Non-pigmented ciliary epithelial cell (primary cell): ENCODE measurements at places on chromosomes 5 and 9.

DNA sequence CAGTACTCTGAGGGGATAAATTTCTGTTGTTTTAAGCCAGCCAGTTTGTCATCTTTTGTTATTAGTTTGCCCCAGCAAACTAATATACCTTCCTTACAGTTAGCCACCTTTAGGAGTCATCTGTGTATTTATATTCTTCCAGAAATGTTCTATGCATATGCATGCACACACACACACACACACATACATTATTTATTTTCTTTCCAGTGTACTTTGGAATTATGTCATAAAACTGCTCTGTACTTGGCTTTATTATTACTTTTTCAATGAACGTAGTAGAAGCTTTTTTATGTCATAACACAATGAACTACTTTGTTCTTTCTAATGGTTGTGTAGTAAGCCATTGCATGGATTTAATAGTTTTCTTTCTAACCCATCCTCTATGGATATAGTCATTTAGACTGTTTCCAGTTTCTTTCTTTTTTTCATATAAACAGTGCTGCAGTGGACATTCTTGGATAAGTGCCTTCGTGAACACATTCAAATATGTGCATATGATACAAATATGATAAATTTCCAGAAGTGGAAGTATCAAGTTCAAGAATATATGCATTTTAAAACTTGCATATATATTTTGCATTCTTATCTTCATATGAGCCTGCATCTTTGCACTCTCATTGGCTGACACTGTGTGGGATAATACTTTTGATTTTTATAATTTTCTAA lies 26.6 kb upstream of the DAB2 start:
- no peak for DNase-seq

DNA sequence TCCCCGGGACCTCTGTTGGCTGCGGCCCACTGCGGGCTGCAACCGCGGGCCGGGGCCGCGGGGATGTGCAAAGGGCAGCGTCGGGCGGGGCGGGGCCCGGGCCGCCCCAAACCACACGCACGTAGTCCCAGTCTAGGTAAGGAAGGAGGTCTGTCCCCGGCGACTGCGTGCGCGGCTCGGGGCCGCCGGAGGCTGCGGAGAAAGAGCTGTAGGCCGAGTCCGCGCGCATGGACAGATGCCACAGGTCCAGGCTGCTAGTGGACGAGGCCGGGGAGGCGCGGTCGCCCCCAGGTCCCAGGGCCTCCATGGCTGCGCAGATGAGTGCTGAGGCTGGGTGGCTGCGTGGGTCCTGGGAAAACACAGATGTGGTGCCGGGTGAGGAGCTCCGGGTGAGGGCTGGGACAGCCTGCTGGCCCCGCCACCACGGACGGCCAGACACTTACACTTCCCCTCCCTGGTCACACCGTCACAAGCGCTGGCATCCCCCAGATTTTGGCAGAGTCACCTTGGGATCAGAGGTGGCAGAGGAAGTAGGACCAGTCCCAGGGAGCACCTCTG lies 4.5 kb downstream of the SHROOM1 start:
- DNase-seq, result no peak

GRCh38 chr5:171484460-171484899 lies 65.0 kb downstream of the FGF18 start:
- no peak for DNase-seq

GRCh38 chr5:141686648-141687416 lies 4.8 kb upstream of the ARAP3 start:
- DNase-seq, result no peak

- no peak for DNase-seq
Observed at GRCh38 chr9:124281931-124282371, 24.2 kb downstream of the NEK6 start.

DNA sequence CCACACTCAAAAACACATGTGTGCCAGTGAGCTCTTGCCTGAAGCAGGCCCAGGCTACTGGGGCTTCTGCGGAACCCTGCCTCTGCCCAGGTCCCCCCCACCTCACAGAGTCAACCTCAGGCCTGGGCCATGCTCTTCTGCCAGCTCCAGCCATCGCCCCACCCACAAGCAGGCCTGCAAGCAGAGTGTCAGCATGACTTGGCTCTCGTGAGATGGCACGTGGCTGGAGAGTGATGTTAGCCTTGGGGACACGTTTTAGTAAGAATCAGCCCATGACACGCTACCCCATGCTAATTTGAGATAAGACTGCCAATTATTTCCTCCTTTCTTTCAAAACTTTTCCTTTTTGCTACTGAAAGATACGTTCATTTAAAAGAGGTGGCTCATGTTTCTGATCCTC lies 351.7 kb downstream of the IRX2 start:
- no peak for DNase-seq

DNA sequence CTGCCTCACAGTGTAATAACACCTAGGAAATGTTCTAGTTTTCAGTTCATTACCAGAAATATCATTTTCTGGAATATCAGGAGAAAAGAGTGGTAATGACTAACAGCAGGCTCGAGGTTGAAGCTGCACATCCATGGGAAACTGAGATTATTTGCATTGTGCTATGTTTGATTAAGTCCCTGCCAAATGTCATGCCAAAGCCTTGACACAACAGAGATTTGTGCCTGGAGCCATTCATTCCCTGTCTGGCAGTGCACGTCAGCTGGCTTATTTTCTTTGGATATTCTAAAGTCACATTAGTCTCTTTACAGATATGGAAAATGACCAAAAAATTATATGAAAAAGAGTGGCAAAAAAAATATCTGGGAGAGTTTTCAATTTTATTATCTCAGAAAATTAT lies 848.0 kb downstream of the PTPRD start:
- DNase-seq, result no peak

DNA sequence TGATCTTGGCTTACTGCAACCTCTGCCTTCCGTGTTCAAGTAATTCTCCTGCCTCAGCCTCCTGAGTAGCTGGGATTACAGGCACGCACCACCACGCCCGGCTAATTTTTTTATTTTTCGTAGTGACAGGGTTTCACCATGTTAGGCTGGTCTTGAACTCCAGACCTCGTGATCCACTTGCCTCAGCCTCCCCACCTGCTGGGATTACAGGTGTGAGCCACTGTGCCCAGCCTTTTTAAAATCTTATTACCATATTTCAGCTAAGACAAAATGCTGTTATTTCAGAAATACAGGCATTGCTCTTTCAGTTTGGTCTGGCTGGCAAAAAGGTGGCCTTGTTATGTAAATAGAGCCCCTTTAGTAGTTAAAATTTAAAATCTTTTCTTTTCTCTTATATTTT lies 46.9 kb upstream of the GLDC start:
- DNase-seq, result no peak

- no peak for DNase-seq
Observed at GRCh38 chr9:8030095-8030494, 230.5 kb upstream of the DMAC1 start.

DNA sequence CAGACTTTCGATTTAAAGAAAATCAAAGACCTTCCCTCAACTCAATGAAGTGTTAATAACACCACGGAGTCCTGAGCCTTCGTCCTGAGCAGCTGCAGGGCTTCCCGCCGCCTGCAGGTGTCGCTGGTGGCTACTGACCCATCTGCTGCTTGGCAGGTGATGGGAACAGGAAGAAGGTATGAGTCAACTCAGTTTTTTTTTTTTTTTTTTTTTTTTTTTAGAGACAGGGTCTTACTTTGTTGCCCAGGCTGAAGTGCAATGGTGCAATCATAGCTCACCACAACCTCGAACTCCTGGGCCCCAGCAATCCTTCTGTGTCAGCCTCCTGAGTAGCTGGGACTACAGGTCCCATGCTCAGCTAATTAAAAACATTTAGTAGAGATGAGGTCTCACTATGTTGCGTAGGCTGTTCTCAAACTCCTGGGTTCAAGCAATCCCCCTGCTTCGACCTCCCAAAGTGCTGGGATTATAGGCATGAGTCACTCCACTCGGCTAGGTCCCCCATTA lies 185.7 kb upstream of the IL12B start:
- no peak for DNase-seq

- DNase-seq, result no peak
Observed at GRCh38 chr5:10564838-10565784, 1.2 kb downstream of the ANKRD33B start.

- DNase-seq, result no peak
Observed at GRCh38 chr5:172830275-172830799, 3.7 kb upstream of the ERGIC1 start.

GRCh38 chr5:118506217-118506852 lies 482.0 kb downstream of the DTWD2 start:
- no peak for DNase-seq

DNA sequence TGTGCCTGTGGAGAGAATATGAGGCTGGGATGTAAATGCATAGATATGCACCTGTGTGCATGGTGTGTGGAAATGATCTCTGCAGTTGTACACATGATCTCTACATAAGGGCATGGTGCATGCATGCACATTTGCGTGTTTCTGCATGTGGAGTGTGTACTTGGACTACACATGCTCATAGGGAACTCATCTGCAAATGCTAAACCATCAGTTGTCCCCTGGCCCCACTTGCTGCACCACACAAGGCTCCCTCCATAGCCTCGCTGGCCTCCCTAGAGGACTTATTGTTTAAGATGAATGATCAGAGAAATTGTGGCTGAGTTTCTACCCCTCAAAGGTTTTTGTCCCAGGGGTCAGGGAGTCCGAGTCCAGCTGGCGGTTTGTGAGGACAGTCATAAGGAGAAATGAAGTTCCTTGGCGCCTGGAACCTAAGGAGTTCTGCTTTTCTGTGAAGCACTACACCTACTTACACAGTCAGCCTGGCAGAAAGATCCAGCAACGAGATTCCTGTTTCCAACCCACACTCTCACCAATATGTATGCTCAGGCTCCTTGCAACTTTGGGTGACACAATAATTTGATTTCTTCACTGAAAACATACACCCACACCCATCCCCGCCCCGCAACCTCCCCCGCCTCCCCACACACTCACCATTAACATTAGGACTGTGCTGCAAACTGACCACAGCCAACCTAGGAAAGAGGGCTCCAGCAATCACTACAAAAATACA lies 79.9 kb upstream of the CPEB4 start:
- DNase-seq, result no peak

GRCh38 chr9:135522137-135522877 lies 1.1 kb downstream of the LCN1 start:
- no peak for DNase-seq

GRCh38 chr5:60469286-60469685 lies 230.7 kb downstream of the DEPDC1B start:
- no peak for DNase-seq

DNA sequence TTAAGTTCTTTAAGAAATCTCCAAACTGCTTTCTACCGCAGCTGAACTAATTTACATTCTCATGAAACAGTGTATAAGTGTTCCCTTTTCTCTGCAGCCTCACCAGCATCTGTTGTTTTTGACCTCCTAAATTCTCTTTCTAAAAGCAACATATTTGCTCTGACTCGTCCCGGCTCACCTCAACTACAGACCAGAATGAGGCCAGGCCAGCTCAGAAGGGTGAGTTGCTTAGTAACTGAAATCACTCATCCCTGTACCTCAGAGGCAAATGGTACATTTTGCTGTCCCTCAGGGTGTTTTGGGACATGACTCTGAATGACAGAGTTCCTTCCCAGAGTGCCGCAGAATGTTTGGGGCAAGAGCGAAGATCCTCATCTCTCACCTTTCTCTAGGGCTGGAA lies 127.5 kb downstream of the FRMD3 start:
- DNase-seq, result no peak

DNA sequence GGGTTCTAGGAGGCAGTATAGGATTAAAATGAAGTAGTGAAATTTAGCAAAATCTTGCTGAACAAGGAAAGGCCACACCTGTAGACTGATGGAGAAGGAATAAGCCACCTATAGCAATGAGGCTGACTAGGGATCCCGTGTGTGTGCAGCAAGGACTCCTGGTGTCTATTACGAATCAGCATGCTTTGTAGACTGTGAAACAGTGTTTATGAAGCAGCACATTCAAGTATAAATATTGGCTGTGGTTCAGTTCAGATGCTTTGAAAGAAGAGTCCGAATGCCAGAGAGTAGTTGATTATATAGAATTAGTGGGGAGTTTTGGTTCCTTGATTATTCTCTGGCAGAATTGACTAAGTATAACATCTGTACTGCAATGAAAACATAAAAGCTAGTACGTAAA lies 41.8 kb downstream of the CAST start:
- no peak for DNase-seq

DNA sequence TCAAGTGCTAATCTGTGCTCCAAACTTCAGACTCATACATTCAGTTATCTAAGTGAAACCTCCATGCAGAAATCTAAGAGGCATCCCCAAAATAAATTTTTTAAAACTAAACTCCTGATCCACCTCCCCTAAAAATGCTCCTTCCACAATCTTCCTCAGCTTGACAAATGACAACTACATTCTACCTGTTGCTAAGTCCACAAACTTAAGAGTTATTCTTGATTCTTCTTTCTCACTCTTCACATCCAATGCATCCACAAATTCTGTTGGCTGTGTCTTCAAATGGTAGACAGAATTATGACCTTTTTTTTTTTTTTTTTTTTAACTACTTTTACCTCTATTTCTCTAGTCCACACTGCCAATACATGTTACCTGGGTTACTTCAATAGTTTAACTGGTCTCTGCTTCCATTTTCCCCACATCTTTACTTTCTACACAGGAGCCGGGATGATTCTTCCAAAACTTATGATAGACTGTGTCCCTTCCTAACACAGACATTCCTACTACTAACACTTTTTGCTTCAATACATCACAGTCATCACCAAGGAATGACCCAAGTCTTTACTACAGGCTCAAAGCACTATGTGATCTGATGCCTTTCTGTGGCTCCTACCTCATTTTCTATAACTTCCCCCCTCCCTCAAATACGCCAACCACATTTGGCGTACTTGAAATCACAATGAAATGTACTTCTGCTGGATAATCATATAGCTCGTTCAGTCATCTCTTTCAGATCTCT lies 143.6 kb downstream of the PDE4D start:
- DNase-seq, result no peak

- no peak for DNase-seq
Observed at GRCh38 chr5:154474396-154475334, 3.4 kb downstream of the HAND1 start.

DNA sequence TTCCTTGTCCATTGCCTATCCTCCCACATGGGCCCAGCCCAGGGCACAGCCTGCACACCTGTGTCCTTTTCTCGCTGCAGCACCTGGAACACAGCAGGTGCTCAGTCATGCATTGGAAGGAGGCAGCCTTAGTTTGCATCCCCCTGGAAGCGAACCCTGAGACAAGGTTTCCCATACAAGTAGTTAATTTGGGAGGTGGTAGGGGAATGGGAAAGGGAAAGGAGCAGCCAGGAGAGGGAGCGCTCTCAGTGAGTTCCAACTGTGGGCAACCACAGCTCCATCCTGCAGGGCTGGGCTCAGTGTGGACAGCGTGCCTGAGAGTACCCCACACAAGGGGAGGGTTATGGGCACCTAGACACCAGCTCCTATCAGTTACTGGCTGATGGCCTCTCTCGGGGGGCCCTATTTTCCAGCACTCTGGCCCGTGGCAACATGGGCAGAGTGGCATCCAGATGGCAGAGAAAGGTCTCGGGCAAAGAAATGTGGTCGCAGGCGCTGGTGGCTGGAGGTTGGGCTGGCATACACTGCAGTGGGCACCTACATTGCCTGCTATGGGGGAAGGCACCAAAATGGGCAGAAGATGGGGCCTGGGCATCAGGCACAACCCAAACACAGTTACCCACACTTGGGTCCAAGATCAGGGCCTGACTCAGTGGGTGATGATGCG lies 50.1 kb downstream of the TSPAN17 start:
- DNase-seq, result no peak
